Fibroblast of skin of right biceps (primary cell): ENCODE measurements at places on chromosomes 4 and X.
A peak's percentile ranks its signal among the peaks of the same experiment; 100 is the strongest.

GRCh38 chrX:20595928-20596575, 329.3 kb upstream of the RPS6KA3 start:
- DNase-seq, result peak; percentile 63

GRCh38 chr4:122695226-122695625, 37.3 kb upstream of the BBS12 start:
- DNase-seq, result no peak

DNA sequence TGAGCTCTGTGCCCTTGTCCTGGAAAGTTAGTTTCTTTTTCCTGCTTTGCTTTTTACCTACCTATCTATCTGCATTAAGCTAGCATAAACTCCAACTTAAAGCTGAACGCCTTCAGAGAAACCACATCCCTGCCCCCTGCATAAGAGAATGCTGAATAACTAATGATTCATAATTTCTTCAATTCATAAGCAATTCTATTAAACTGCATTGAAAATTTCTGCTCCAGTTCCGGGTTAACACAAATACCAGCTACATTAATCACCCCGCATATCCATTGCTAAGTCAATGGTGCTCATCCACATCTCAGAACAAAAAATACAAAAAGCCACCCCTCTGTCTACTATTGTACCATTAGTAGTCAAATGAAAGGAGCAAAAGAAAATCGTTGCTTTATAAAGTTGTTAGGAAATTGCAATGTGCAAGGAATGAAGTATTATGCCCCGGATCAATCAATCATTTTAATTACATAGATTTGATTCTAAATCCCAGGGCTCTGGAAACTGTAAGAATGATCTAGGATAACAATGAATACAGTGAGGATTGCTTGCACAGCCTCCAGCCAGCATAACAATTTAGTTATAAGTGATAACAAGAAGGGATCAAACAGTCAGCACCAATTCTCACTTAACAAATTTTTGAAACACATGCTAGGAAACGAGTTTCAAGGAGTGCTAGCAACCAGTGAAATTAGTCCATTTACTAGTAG, 106.8 kb downstream of the ELOVL6 start:
- DNase-seq, result peak; percentile 90

GRCh38 chr4:165867961-165868360, 5.1 kb upstream of the TLL1 start:
- DNase-seq, result no peak

DNA sequence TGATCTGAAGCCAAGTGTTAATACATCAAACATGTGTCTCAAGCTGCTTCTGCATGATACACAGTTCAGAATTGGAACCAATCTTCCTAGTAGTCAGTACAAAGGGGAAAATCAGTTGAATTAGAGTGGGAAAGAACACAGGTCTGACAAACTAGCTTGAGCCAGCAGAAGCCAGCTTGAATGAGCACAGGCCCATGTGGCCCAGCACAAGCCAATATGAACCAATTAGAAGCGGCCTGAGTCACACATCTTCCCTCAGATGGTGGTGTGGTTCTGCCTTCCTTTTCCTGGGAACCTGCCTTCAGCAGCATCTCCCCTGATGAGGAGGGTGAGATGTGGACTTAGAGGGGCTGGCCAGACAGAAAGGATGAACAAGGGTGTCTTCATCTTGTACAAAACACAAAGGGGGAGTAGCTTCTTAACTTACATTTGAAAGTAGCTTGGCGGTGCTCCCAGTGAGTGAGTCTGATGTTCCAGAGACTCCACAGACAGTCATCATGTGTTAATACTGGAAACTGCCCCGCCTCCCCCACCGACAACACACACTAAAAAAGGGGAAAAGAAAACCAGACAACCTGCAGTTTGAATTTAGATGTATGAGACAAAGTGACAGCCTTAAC, 72.0 kb downstream of the FRMPD4 start:
- peak; percentile 79 for DNase-seq

DNA sequence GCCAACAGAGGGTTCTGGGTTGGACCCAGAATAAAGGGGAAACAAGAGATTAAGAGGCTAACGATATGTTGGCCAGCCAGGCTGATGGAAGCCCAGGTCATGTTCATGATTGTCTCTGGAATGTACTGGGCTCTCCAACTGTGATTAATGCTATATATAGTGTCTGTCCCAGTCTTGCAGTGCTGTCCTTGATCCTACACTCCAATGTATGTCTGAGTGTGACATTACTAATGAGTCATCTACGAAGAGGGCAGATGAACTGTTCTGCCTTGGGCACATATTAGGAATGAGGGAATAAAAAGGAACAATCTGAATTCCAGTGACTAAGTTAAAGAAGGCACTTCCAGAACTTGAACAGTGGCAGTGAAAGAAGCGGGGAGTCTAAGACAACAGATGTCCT, 142.1 kb downstream of the PDGFRA start:
- peak; percentile 25 for DNase-seq

GRCh38 chr4:142473218-142473959, 372.7 kb downstream of the INPP4B start:
- no peak for DNase-seq

GRCh38 chr4:87069037-87069742, 134.4 kb downstream of the AFF1 start:
- no peak for DNase-seq

DNA sequence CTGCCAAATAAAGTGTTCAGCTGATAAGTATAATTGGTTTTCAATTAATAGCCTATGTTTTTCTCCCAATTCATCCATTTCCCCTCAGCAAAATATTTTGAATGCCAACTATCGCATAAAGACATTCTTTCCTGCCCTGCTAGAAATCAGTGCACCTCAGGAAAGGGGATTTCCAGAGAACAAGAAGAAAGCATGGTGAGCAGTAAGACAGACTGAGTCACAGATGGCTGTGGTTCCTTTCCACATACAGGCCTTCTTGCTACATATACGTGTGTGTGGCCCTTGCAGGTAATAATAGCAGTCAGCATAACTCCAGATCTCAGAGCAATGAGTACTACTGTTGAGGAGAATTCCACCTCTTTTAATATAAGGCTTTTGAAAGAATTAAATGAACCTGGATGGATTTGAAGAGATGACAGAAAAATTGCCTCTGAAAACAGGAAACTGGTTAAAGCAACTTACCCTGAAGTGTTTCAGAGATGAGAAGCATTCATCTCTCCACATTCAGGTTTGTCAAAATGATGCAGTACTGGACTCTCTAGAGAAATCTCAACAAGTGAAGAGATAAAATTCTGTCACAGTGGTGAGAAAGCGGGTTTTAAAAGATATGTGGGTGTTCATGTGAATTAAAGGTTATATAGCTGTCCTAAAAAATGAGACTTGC, 13.6 kb downstream of the GASK1B start:
- peak; percentile 67 for DNase-seq

- DNase-seq, result no peak
These were observed 18.4 kb upstream of the OGT start for GRCh38 chrX:71514367-71515037.

GRCh38 chr4:143109376-143109775, 75.3 kb upstream of the USP38 start:
- DNase-seq, result no peak

GRCh38 chrX:16082470-16083085, 40.8 kb upstream of the GRPR start:
- no peak for DNase-seq

- DNase-seq, result peak; percentile 2
These were observed 55.3 kb downstream of the GPR143 start for GRCh38 chrX:9710332-9710731.

- no peak for DNase-seq
These were observed 63.2 kb downstream of the CPEB2 start for GRCh38 chr4:15065516-15065915.

- DNase-seq, result no peak
These were observed 51.4 kb downstream of the NDST3 start for GRCh38 chr4:118085700-118086099.

GRCh38 chrX:7927259-7928167, at the start of gene PNPLA4:
PNPLA4 (minus strand) TSS chrX:7927413; CDS start chrX:7926119, 1,294 bp downstream.
- DNase-seq, result peak; percentile 73

GRCh38 chrX:44183329-44183728, 160.1 kb downstream of the EFHC2 start:
- no peak for DNase-seq

- DNase-seq, result no peak
These were observed 198.1 kb upstream of the FTHL17 start for GRCh38 chrX:31269914-31270313.

- peak; percentile 85 for DNase-seq
These were observed 16.8 kb downstream of the POLR2B start for GRCh38 chr4:56995525-56995924.

DNA sequence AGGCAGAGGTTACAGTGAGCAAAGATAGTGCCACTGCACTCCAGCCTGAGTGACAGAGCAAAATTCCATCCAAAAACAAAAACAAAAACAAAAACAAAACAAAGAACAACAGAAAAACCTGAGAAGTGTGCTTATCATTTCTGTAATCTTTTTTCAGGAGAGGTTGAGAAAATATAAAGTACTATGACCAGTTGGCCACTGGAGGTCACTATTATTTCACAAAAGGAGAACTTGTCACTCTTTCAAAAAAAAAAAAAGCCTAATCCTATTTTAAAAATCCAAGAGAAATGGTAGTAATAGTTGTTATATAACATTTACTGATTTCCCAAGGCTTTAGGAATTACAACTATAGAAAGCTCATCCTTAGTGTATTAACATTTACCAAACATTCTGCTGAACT, 24.9 kb upstream of the RNF150 start:
- DNase-seq, result peak; percentile 38

DNA sequence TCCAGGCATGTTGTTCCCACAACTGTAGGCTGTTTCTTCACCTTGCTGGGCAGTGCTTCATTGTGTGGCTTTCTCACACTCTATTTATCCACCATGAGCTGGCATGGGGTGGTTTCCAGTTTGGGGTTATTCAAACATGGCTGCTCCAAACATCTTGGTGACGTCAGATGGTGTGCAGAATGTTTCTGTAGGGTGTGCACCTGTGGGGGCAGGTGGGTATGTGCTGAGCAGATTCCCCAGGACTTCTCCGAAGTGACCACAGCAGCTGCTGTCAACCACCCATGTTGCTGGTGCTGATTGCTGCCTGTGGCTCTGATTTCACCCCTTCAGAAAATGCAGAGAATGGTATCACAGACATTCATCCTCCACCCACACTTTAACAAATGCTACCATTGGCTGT, 5.0 kb upstream of the PSAPL1 start:
- no peak for DNase-seq
